Vagina (tissue), 2 donors: ENCODE measurements at places on chromosomes 1 and 21.

DNA sequence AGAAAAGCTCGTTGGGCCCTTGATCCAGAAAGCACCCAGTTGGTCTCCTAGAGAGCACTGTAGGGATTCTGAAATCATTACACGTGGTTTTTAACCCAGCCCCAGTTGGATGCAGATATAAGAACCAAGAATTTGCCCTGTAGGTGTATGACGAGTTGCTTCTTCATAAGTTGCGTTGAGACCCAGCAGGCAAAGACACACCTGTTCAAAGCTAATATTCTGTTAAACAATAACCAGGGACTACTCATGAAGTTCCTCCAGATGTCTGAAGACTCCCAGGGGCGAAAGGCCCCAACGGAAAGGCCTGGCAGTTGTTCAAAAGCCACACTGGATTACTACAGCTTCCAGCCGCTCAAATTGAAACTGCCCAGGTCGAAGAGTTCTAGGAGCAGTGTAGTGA is 88.6 kb upstream of the HNRNPU start:
- DNase-seq: no peak

DNA sequence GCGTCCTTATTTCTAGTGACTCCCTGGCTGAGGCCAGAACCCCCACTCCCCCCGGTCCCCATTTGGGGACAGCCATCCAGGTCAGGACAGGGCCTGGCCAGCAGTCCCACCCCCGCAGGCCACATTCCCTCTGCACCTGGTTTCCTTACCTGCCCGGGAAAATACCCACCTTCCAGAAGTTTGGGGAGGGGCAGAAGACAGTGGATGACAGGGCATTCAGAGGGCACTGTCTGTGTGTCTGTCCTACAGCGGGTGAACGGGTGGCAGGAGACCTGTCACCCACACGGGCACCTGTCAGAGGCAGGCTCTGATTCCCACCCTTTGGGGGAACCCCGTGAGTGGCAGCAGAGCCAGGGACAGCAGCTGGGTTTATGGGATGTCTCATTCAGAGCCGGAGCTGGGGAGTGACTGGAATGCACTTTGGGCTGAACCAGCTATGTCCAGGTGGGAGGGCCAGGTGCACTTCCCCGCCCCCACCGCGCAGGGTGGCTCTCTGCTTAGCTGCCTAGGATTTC is 2.0 kb downstream of the ARHGEF16 start:
- no peak for DNase-seq

GRCh38 chr21:15743593-15743992 is 13.8 kb downstream of the USP25 start:
- DNase-seq: no peak

GRCh38 chr1:221765527-221765926 is 23.6 kb upstream of the DUSP10 start:
- DNase-seq: no peak

DNA sequence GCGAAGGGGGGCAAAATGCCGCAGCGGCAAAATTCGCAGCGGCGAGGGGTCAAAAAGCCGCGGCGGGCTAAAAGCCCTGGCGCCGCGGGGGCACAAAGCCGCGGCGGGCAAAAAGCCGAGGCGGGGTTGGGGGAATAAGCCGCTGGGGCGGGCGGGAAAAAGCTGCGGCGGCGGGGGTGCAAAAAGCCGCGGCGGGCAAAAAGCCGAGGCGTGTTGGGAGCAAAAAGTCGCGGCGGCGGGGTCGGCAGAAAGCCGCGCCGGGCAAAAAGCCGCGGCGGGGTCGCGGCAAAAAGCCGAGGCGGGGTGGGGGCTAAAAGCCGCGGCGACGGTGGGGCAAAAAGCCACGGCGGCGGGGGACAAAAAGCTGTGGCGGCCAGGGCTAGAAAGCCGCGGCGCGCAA is 3902.5 kb downstream of the SRGAP2C start:
- no peak for DNase-seq

- DNase-seq: no peak
Measured at GRCh38 chr1:56081736-56082135, 497.6 kb downstream of the PLPP3 start.

- DNase-seq: no peak
Measured at GRCh38 chr1:32249831-32250525, 1.1 kb upstream of the LCK start.

DNA sequence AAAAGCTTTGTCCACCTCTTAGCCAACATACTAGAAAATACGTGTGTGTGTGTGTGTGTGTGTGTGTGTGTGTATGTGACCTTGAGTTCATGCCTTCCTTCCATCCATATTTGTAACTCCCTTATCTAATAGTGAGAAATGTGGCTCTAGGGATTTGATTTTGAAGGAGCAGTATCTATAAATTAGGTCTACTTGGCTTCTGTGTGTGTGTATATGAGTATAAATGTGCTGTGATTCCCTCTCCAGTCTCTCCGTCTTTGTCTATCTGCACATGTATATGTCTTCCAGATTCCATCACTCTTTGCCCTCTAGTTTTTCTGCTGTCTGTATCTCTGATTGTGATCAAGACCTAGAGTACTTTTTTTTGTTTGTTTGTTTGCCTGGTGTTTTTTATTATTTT is 11.9 kb upstream of the NBL1 start:
- DNase-seq: no peak

DNA sequence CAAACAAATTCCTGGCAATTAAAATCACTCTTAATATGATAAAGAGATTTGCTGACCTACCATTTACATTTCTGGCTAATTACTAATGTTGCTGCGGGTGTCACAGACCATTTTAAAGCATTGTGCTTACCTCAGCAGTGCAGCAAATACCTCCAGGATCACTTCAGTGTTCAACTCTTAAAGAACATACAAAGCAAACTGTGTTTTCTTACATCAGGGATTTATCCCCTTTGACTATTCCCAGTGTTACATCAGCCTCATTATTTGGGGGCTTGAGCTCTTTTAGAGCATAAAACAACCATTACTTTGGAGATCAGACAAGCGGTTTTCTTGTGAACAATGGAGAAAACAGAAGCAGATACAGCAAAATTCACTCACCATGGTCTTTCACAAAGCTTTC is 185.4 kb downstream of the LYPLAL1 start:
- no peak for DNase-seq

DNA sequence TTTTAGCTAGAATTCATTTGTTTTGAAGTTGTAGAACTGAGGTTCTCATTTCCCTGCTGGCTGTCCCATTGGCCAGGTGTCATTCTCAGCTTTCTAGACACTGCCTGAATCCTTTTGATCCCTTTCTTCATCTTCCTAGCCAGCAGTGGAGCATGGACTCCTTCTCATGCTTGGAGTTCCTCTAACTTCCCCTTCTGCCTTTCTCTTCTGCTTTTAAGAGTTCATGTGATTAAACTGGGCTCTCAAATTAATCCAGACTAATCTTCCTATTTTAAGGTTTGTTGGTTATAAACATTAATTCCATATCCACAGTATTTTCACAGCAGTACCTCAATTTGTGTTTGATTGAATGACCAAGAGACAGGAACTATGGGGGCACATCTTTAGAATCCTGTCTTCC is 52.3 kb downstream of the ADAMTS5 start:
- no peak for DNase-seq

GRCh38 chr1:233086961-233087881 is 136.8 kb downstream of the NTPCR start:
- no peak for DNase-seq

DNA sequence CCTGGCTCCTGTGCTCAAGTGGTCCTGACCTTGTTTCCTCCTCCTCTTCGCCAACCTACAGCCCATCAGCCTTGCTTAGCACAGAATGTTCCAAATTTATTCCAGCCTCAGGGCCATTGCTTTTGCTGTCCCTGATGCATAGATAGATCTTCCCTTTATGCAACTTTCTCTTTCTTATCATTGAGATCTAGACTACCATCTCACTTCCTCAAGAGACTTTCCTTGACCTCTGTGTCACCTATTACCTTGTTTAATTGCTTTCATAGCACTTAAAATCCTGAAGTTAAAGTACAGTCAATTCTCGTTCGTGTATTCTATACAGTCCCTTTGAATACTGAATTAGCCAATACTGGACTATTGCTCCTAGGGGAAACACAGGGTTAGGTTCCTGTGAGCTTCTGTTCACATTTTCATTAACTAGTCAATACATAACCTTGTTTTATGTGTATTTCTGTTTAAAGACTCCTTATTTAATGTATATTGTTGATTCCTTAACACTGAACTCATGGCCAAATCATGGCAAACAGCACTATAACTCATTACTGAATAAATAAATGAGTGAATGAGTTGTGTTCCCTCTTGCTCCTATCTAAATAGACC is 26.2 kb upstream of the MCOLN3 start:
- no peak for DNase-seq

DNA sequence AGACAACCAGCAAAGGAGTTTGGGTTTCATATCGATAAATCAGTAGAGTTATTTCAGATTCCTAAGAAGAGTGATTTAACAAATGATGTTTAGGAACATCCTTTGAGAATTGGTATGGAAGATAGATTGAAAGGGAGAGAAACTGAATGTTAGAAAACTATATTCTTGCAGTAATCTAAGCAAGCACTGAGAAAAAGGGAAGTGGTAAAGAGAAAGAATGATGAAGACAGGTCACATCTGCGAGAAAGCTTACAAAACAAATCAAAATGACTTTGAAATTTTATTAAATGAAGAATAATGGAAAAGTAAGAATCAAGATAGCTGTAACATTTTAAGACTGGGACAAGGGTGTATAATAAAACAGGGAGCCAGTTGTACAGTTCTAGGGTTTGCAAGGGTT is 177.0 kb downstream of the HS2ST1 start:
- no peak for DNase-seq

DNA sequence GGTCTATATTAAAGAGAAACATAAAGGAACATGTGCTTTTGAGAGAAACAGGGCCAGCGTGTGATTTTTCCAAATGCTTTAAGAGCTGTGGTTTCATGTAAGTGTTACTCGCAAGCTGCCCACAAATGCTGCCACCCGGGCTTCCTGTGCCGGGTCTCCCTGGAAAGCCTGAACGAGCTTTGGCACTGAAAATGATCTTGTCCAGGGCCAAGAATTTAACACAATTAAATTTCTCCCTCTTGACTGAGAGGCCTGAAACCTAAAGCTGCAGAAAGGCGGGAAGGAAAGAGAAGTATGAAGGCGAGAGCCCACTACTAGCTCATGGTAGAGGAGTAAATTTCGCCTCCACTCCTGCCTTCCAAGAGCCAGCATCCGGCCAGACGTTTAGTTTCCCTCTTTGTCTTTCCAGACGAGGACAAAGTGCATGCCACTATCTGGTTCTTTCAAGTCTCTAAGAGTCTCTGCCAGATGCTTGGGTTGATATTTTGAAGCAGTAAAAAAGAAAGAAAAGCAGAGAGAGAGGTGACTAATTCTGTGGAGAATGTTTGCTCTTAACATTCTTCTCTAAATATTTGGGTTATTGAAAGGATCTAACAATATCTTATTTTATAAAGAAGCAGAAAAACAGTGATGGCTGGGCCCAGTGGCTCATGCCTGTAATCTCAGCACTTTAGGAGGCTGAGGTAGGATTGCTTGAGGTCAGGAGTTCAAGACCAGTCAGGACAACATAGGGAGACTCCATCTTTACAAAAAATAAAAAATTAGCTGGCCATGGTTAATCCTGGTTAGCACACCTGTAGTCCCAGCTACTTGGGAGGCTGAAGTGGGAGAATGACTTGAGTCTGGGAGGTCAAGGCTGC is 100.0 kb upstream of the HNRNPU start:
- no peak for DNase-seq

DNA sequence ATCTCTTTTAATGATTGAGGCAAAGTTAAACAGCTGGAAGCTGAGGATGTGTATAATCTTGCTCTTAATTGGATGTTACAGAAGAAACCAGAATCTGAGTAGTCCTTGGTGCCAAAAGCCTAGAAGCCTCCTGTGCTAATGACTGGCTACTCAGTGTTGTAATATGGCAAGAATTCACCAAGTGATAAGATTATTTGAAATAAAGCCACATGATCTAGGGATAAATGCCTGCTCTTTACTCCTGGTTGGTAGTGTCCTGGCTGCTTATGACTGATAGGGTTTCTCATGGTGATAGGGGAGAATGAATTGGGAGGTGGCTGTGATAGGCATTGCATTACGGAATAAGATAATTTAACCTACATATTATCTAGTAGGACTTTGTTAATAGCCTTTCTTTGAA is 13.6 kb upstream of the MAB21L3 start:
- DNase-seq: no peak

- DNase-seq: no peak
Measured at GRCh38 chr21:28799926-28800325, 192.8 kb downstream of the LTN1 start.

DNA sequence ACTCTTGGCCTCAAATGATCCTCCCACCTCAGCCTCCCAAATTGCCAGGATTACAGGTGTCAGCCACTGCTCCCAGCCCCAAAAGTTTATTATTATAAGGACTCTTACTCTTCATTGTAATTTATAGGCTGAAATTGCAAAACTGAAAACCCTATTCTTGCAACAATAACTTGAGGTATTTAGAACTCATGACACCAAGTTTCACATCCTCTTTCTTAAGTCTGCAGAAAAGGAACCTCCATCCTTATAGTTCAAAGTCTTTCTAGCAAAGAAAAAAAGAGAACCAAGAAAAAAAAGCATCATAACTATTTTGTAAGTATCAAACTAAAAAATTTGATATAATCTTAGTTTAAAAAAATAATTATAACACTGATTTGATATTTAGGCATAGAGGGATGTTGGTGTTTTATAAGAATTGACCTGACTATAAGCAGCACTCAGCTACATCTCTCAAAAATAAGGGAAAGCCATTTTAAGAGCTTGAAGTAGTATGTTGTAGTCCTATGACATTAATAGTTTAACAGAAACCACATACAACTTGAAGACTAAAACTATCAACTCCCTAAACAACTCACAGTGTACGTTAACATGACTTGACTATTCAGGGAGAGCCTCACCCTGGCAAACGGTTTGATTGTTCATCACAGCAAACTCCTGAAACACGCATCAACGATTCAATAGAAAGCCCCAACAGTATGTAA is 122.4 kb downstream of the AKT3 start:
- no peak for DNase-seq

GRCh38 chr1:236858165-236858564 is 63.1 kb downstream of the MTR start:
- no peak for DNase-seq

DNA sequence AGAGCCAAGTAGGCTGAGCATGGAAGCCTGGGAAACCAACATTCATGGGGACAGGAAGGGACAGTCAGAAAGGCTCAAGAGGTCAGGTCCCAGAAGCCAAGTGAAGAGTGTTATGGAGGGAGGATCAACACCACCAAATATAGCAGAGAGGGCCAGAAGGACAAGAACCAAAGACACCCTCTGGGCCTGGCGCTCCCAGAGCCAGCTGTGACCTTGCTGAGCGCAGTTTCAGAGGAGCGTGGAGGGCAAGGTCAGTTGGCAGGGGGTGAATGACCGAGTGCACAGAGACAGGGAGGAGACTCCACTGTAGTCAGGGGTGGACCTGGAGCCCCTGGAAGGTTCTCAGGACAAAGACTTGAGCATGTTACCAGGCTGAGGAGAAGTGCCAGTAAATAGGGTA is 4.4 kb upstream of the ASCL5 start:
- no peak for DNase-seq

DNA sequence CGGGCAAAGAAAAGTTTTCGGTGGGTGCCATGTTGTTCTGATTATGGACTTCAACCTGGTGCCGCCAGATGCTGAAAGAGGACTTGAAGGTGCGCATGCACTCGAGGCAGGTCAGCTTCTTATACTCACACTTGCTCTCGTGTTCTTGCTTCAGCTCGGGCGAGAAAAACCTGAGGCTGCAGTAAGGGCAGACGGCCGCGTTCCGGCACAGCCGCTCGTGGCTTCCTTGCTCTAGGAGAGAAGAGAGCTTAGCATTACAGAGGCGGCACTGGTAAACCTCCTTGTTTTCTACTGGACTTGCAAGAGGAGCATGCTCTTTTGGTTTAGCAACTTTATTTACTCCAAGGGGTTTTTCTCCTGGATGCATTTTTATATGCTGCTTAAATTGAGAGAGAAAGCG is 18.5 kb downstream of the ZBTB21 start:
- no peak for DNase-seq

- DNase-seq: no peak
Measured at GRCh38 chr1:21541835-21542234, 32.6 kb downstream of the ALPL start.
